ENCODE measurements at places on chromosomes 2 and 18.
A peak's percentile ranks its signal among the peaks of the same experiment; 100 is the strongest.

DNA sequence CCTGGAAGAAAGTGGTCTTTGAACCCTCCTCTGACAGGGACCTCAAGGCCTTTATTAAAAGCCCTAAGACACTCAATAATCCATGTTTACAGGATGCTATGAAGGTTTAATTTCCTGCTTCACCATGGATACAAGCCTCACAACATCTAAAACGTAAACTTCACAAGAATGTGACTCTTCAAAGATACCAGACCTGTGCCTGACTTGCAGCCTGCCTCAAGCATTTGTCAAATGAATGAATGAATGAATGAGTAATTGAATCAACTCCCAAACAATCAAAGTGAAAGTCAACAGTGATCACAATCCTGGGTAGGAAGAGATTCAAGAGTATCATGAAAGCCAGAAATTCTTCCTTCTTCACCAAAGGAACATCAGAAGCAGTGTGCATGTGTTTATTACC is 30.4 kb downstream of the KLF7 start:
- DNase-seq = peak; percentile 60

GRCh38 chr2:96152304-96153161 is 7.3 kb upstream of the DUSP2 start:
- no peak for DNase-seq

DNA sequence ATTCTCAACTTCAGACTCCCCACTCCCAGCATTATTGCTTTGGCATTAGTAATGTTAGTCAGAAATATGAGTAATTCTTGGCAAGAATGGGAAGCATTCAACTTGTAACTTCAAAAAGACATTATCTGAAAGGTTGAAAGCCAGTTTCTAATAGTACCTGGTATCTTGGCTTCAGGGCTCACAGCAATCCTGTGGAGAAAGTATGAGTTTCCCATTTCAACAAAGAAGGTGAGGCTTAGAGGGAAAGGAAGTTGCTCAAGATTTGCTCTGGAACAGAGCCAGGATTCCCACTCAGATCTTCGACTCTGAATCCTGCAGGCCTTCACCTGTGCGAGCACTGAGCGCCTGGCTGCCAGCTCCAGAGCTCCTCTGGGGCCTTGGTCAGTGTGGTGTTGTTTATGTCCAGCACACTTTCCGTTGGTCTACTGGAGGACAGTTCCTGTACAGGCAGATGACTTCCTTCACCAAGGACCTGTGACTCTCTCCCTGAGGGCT is 136.1 kb downstream of the MCFD2 start:
- peak; percentile 48 for DNase-seq

DNA sequence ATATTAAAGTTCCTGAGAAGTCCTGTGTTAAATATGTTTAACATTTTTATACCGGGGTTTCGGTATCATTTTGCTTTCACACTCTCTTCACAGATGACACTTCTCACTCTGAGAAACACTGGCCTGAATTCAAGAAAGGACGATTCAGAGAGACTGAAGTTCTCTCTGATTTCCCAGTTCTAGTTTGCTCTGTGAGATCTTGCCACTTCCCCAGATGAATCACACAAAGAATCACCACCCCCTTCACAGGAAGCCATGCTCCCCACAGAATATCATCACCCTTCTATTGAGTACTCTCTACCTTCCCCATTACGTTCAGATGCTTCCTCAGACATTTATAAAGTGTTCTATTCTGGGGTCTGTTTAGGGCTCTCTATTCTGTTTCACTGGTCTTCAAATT is 16.1 kb upstream of the CD207 start:
- DNase-seq = no peak

- peak; percentile 96 for DNase-seq
Measured at GRCh38 chr2:48248251-48248933, 281.6 kb upstream of the STON1 start.

GRCh38 chr18:75467281-75467795 is 39.8 kb upstream of the SMIM21 start:
- DNase-seq = no peak

GRCh38 chr2:167826906-167827305 is 420.5 kb downstream of the STK39 start:
- DNase-seq = no peak

DNA sequence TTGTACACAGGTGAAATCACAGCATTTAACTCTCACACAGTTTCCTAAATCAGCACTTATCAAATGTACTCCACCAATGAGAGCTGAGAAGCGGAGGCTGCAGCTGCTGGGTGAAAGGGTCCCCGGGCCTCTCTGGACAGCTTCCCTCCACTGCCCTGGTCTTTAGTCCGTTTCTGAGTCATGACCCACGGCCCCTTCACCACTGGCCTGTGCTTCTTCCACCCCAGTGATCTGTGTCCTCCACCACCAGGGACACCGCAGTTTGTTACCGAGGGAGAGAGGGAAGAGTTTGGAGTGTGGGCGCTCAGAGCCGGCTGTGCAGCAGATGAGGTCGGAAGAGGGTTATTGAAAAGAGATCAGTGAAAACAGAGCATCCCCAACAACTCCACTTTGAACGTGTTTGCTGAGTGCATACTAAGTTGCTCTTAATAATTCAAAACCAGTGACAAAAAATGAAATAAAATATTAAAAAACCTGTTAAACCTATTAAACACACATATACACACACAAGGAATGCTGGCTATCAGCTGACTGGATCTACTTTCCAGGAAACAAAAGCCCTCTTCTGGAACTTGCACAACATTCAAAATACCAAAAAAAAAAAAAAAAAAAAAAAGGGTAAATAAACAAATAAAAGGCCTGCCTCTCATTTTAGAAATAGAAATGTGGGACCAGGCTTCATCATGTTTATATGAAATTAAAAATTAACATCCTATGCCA is 54.1 kb downstream of the PXDN start:
- peak; percentile 17 for DNase-seq

GRCh38 chr2:110977403-110977802 is 143.3 kb upstream of the BCL2L11 start:
- DNase-seq = no peak

GRCh38 chr18:62721839-62722795 is 6.8 kb downstream of the PHLPP1 start:
- DNase-seq = no peak

GRCh38 chr2:185127412-185127811 is 529.1 kb downstream of the ZNF804A start:
- DNase-seq = no peak

GRCh38 chr18:79488311-79489050 is 92.8 kb downstream of the NFATC1 start:
- DNase-seq = no peak

GRCh38 chr18:54162431-54162830 is 62.0 kb downstream of the MBD2 start:
- peak; percentile 92 for DNase-seq

- no peak for DNase-seq
Measured at GRCh38 chr2:15763822-15764682, 172.4 kb downstream of the DDX1 start.

GRCh38 chr2:171941316-171941699 is 19.0 kb downstream of the HAT1 start:
- DNase-seq = no peak

GRCh38 chr2:128485761-128486639 is 167.3 kb upstream of the HS6ST1 start:
- no peak for DNase-seq

DNA sequence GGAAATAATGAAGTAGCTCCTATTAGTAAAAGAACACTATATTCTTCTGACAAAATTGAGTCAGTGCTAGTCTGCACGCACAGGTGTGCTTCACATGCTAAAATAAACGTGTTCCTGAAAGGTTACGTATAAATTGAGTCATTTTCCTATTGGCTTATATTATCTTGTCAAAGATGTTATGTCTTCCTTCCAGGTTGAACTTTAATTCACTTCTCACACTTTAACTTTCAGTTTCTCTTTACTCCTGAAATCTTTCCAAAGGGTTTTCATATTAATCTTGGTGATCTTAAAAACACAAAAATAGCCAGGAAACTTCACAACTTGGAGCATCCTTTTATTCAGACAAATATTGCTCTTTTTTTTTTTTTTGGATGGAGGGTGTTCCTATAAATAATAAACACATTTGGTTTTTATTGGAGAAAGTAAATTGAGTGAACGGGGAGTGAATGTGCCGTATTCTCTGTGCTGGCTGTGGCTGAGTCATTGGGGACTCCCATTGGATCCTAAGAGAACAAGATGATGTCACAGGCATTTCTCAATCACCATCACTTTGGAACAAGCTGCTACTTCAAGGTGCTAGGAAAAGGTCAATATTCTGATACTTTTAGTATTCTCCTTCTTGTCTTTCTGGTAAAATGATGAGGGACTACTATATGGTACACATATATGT is 150.2 kb upstream of the SPATS2L start:
- DNase-seq = peak; percentile 84

DNA sequence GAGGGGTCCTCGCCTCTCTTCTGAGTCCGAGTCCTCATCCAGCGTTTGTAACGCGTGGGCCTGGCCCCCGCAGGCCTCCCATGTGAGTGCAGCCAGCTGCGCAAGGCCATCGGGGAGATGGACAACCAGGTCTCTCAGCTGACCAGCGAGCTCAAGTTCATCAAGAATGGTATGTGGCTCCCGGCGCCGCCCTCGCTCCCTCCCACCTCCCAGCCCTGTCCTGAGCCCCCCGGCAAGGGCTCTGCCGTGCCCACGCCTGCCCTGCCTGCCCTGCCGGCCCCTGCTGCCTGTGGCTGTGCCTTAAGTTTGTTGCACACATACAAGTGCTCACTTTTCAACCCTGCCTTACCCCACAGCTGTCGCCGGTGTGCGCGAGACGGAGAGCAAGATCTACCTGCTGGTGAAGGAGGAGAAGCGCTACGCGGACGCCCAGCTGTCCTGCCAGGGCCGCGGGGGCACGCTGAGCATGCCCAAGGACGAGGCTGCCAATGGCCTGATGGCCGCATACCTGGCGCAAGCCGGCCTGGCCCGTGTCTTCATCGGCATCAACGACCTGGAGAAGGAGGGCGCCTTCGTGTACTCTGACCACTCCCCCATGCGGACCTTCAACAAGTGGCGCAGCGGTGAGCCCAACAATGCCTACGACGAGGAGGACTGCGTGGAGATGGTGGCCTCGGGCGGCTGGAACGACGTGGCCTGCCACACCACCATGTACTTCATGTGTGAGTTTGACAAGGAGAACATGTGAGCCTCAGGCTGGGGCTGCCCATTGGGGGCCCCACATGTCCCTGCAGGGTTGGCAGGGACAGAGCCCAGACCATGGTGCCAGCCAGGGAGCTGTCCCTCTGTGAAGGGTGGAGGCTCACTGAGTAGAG is 14.4 kb upstream of the ALLC start:
- no peak for DNase-seq

Data from EH (cell line).